ENCODE measurements at places on chromosomes 2 and 18. TPM values are rescaled to one million over a fixed set of nuclear protein-coding genes. Genes with fewer than 3 reads are reported as not detected.

GRCh38 chr2:186592137-186592875 is 2.5 kb downstream of the ITGAV start:
- peak overlapping the region; percentile 91 for H3K4me3 ChIP-seq
- H3K27me3 ChIP-seq: no peaks in the 10 kb centered on the region
- H3K4me1 ChIP-seq: peaks cover 69% of the 10 kb centered on the region
- peak overlapping the region; percentile 95 for H3K27ac ChIP-seq
- DNase-seq: no peak

- no peaks in the 10 kb centered on the region for H3K36me3 ChIP-seq
- peak overlapping the region; percentile 62 for H3K27ac ChIP-seq
- DNase-seq: no peak
Observed at GRCh38 chr2:20423847-20424246, 23.0 kb upstream of the RHOB start.

DNA sequence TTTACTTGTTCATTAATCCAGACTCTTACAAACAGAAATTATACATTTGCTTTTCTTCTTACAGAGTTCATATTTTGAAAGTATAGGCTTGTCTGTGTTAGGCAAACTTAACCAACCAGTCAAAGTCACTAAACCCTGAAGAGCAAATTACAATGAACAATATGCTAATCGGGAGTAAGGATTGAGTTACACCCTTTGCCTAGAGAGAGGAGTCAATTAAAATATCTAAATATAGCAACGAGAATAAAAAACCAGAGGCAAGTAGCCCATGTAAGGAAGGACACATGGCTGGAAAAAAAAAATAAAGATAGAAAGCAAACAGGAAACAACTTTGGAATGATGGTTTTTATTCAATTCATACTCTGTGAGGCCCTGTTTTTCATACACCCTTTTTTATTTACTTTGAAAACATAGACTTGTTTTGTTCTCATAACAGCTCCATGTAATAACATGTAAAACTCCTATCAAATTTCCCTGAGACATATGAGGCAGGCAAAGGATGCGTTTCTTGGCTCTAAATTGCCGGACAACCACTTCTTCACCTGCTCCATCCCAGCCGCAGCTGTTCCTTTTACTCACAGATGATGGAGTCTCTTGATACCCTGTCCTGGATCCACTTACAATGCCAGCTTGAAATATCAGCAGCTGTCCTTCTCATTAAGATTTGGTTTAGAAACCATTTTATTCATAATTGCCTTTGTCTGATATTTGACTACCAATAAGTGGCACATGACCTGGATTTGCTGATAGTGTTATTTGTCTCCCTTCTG is 767.7 kb upstream of the GCFC2 start:
- H3K4me3 ChIP-seq: no peak overlapping the region
- no peak overlapping the region for H3K27ac ChIP-seq
- no peaks in the 10 kb centered on the region for H3K4me1 ChIP-seq
- H3K27me3 ChIP-seq: no peaks in the 10 kb centered on the region
- no peak for DNase-seq
- no peaks in the 10 kb centered on the region for H3K36me3 ChIP-seq

The CPO gene
- total RNA-seq: 0.32 TPM

DNA sequence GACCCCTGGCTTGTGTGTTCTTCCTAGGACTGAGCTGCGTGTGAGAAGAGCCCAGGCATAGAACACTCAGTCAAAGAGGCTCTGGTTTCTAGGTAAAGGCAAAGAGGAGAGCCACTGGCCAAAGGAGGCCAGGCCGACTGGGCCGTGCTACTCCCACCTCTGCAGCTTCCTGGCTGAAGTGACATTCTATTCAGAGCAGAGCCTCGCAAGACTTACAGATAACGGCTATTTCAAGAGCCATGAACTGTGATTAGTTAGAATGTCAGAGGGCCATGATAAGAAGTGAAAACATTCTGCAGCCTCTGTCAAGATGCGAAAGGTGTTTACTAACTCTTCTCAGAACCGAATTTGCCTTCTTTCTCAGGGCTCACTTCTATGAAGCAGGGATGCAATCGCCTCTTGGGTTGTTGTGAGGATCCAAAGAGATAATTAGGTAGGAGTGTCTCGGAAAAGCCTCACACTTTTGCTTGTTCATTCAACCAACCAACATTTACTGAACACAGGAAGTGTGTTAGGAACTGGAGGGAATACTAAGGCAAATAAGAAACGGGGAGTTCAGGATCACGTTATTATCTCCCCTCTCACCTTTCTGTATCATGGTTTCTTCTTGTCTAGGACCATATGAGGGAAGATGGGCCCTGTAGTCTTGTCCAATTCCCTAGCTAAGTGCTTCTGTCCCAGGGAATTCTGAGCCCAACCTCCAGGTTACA is 3.4 kb upstream of the DNAJC5G start:
- H3K36me3 ChIP-seq: no peaks in the 10 kb centered on the region
- no peaks in the 10 kb centered on the region for H3K4me1 ChIP-seq
- no peak overlapping the region for H3K4me3 ChIP-seq
- DNase-seq: no peak

DNA sequence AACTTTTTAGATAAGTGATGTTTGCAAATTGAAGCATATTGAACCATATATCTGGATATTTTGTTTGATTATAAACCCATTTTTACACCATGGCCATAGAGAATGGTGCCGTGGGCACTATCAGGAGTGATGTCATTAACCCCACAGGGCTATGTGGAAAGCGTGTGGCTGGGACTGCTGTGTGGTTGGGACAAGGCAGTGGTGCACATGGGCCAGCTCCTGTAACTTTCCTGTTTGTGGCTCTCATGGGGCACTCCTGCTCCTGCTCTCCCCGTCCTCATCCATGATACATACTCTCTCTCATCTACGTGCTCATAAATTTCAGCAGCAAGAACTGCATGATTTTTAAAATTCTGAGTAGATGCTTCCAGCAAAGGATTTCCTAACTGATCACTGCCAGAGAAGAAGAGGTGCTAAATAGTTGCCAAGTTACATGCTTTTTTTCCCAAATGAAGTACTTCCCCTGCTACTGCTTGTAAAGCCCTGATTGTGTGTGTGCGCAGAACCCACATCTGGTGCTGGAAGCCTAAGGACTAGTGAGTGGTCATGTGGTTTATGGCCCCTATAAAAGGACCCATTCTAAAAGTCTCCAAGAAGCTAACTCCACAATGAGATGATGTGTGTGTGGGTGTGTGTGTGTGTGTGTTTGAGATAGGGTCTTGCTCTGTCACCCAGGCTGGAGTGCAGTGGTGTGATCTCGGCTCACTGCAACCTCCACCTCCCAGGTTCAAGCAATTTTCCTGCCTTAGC is 240.8 kb downstream of the NEDD4L start:
- DNase-seq: no peak
- H3K4me3 ChIP-seq: no peak overlapping the region
- H3K36me3 ChIP-seq: no peaks in the 10 kb centered on the region
- no peak overlapping the region for H3K27ac ChIP-seq

Measured in esophagus muscularis mucosa (tissue), 4 donors.